ENCODE measurements at places on chromosomes 2 and 18.
A peak's percentile ranks its signal among the peaks of the same experiment; 100 is the strongest.

DNA sequence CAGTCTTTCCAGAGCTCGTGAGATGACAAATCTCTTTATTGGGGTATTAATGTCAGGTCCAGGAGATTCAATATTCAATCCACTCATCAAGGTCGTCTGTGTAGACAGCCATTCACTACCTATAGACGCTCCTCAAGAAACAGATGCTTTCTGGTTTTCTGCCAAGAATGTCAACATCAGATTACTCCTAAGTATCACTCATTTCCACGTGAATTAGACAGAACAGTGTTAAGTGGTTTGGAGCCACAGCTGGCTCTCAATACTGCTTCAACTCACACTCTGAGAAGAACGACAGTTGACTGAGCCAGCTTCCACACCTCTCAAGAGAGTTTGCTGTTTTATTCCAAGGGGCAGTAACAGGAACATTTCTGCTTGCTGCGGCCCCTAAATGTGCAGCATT lies 113.5 kb upstream of the NEDD4L start:
- no peak for DNase-seq

- peak; percentile 4 for DNase-seq
Measured at GRCh38 chr2:71609958-71610357, 156.6 kb downstream of the DYSF start.

DNA sequence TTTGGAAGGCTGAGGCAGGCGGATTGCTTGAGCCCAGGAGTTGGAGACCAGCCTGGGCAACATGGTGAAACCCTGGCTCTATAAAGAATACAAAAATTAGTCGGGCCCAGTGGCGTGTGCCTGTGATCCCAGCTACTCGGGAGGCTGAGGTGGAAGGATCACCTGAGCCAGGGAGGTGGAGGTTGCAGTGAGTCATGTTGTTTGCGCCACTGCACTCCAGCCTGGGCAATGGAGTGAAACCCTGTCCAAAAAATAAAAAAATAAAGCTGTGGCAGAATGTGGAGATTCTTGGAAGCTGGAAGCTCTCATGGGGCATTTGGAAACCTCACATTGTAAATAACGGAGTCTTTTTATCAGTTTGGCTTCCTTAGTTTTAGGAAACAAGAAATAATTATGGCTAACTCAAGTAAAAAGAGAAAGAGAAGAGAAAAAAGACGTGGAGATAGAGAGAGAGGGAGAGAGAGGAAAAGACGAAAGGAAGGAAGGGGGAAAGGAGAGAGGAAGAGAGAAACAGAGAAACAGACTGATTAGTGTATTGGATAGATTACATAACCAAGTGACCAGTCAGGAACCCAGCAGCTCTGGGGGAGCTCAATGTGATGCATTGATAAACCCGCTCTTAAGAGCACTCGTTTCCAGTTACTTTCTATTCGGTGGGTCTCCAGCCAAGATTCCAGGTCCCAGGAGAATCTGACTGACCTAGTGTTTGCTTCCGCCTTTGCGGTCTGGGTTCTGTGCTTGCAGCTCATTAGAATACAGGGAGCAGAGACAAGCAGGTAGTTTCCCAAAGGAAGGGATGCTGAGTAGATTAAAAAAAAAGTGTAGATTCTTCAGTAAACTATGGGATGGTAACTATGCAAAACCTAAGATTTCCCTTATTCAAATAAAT lies 1.1 kb upstream of the SPAST start:
- DNase-seq = peak; percentile 49

DNA sequence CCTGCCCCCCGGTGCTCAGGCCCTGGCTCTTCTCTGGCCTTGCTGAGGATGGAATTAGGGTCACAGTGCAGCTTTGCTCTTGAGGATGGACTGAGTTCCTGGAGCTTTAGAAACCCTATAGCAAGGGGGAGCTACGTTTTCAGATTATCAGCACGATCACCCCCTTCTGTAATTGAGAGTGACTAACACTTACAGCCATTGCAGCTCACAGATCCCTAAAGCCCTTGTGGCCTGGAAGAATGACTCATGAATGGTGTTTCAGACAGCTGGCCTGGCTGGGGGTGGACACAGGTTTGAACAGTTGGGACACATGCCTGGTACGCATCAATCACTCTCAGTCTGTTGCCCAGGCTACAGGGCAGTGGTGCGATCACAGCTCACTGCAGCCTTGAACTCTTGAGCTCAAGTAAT lies 79.7 kb upstream of the IGFBP5 start:
- DNase-seq = peak; percentile 48

GRCh38 chr2:209411718-209412117 lies 12.1 kb upstream of the MAP2 start:
- DNase-seq = no peak

DNA sequence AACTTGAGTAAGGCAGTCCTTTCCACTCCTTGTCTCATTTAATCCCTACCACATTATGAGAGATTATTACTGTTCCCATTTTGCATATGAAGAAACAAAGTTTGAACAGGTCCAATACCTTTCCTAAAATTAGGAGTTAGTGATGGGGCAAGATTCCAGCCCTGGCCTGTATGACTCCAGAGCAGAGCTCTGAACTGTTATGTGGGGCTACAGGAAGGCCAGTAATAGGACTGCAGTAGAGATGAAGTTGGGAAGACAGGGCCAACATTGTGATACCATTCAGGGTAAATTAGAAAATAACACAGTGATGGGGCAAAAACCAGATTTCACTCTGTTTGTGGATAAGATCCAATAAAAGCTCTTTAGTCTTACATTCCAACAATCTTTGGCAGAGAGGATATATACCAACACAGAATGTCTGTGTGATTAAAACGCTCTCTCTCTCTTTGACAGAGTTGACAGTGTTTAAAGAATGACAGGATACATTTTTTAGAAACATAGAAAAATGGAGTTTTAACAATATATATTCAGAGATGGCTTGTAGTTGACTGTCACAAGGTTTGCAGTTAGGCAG lies 22.7 kb downstream of the KATNAL2 start:
- DNase-seq = no peak

DNA sequence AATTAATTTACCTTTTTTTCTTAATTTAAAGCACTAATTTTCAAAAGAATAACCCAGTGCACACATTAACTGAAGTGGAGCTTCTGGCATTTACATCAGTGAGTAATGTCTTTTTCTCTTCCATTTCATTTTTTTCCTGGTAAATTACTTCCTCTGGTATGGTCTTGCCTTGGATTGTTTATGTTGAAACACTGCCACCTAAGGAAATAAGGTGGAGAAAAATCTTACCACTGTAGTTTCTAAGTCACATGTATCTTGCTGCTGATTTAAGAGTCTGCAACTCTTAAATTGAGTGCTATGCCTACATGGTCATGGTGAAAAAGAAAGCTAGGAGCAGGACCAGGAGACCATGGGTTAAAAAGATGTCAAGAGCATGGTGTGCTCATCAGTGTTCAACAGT lies 51.0 kb downstream of the TTC27 start:
- no peak for DNase-seq

DNA sequence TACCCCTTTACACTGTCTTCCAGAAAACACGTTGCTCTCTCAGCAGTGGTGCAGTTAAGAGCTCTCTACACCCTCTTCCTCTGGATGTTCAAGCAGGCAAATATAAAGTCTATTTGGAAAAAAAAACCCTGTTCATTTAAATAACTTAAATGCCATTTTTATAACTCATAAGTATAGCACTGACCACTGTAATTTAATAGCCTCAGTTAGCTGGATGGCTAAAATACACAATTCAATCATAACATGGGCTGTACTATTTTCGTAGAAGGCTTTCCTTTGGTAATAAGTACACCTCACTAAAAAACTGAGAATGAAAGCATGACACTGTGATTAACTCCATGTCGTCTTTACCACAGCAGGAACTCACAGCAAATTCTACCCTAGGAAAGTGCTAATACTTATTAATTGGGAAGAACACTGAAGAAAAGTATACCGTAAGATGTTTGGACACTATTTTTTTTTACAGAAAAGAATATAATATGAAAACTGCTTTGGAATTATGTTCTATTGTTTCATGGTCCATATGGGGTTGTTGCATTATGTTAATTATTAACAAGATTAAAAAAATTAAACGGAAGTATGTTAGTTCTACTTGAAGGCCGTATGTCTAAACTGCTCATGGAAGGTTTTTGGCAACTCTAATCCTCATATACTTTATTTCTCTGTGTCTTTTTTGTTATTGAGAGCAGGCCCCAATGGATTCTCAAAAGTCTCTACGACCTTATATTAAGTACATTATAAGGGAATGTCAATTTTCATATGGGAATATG lies 269.1 kb downstream of the ZNF385B start:
- no peak for DNase-seq

- no peak for DNase-seq
Measured at GRCh38 chr2:222431869-222432268, 7.5 kb downstream of the SGPP2 start.

GRCh38 chr2:200221055-200221955 lies 85.2 kb upstream of the SPATS2L start:
- no peak for DNase-seq

DNA sequence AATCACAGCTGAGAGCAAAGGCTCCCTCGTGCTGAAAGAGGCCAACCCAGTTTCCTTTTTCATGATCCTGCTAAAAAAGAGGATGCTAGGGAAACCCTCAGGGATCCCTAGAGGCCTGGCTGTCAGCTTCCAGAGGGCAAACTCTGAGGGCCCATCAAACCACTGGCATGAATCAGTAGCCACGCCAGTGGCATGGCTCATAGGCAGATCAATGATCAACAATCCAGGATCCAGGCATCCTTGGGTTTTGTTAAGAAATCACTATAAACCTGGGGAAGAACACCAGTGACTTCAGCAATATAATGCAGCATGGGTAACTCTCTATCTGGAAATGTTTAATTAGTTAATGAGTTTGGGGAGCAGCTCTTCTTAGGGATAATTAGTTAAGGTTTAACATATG lies 286.5 kb downstream of the C1D start:
- no peak for DNase-seq

- DNase-seq = no peak
Measured at GRCh38 chr2:39920307-39920801, 141.3 kb upstream of the THUMPD2 start.

- no peak for DNase-seq
Measured at GRCh38 chr18:8602040-8602439, 7.2 kb upstream of the RAB12 start.

GRCh38 chr2:101036562-101036961 lies 34.5 kb downstream of the RPL31 start:
- no peak for DNase-seq

DNA sequence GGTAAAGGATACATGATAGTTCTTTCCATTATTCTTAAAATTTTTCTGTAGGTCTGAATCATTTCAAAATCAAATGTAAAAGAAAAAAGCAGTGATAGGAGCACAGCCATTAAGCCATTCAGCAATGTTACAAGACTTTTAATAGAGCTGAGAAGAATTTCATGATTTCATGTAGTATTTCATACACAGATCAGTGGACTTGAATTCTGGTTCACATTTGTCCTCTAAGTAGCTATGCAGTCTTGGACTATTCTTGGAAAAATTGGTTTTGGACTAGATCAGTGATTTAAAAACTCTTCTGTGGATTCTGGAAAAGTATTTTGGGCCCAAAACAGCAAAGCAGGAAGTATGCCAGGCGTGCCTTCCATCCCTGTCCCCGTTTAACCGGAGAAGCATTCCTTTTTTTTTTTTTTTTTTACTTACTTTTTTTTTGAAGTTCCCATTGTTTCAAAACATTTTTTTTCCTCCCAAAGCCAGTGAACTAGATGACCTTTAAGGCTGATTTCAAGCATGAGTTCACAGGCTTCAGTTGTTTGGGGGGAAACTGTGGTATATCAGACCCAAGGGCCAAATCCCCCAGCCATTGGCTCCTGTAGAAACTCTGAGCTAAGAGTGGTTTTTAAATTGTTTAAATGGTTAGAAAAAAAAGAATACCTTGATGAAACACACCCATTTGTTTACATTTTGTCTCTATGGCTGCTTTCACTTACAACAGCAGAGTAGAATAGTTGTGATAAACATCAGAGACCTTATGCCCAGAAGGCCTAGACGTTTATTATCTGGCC lies 17.5 kb upstream of the POLI start:
- DNase-seq = no peak

DNA sequence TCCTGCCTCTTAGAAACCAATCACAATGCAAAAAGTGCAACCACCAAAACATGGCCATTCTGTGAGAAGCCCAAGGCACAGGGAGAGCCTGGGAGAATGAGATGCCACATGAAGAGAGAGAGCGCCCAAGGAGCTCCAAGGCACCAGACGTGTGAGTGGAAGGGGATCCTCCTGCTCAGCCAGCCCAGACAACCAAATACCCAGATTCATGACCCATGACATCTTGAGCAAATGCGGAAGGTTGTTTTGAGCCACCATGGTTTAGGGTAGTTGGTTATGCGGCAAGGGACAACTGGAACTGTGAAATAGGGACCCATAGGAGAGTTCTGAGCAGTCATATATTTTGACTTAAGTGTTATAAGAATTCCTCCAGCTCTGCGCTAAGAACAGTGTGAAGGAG lies 7.0 kb downstream of the AFF3 start:
- DNase-seq = no peak

GRCh38 chr2:204116159-204116792 lies 179.7 kb downstream of the ICOS start:
- no peak for DNase-seq

GRCh38 chr2:201072201-201072530 lies 365 bp downstream of the NDUFB3 start:
- no peak for DNase-seq

DNA sequence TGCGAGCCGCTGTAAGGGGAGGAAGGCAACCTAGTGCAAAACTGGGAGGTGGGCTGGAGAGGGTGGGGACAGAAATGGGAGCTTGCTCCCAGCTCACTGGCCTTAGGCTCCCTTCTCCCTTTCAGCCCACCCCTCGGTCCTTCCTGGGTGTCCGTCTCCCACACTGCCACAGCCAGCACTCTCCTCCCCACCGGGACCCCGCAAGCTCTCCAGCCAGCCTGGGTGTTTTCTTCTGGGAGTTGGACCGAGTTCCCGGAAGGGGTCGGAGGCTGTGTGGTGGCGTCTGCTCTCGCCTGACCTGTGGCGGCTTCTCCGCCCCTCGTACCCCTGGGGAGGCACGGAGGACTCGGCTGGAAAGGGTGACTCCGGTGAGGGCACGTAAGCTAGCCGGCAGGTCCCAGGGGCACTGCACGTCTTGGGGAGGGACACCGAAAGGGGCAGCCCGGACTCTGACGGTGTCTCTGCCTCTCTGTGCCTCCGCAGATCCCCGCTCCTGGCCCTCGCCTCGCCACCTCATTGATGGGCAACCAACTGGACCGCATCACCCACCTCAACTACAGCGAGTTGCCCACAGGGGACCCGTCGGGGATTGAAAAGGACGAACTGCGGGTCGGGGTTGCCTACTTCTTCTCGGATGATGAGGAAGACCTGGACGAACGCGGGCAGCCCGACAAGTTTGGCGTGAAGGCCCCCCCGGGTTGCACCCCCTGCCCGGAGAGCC lies 1.1 kb downstream of the LRATD1 start:
- DNase-seq = peak; percentile 23

All from left ventricle myocardium superior (tissue), 1 donor.